ENCODE measurements at places on chromosomes 3 and 15. TPM values are rescaled to one million over a fixed set of nuclear protein-coding genes. Genes with fewer than 3 reads are reported as not detected.

Gene SPINT1
- total RNA-seq: 4.5 TPM

Gene PRR20G
- total RNA-seq: not detected

Gene TRIP4
- total RNA-seq: 17.6 TPM

Gene IGSF10
- 13.1 TPM for total RNA-seq

Gene NR2F2
- 21.4 TPM for total RNA-seq

Gene AHSG
- total RNA-seq: 1.5 TPM

Gene GOLGA6B
- total RNA-seq: 0.11 TPM

Gene ST3GAL6
- total RNA-seq: 24.2 TPM

Gene GNAT1
- total RNA-seq: not detected

Gene MAP6D1
- total RNA-seq: 10.7 TPM

Gene ZNF609
- 28.3 TPM for total RNA-seq

Gene FGF12
- total RNA-seq: 113 TPM

Gene MORC1
- total RNA-seq: 0.06 TPM

Gene SPESP1
- total RNA-seq: 7.6 TPM

Gene APH1B
- 25.6 TPM for total RNA-seq

Gene TMCO5A
- not detected for total RNA-seq

Gene ASB14
- total RNA-seq: 0.50 TPM

Gene XCR1
- total RNA-seq: not detected

Gene RNU5B-1
- not detected for total RNA-seq

Gene TM4SF1
- total RNA-seq: 110 TPM

Gene ACKR4
- total RNA-seq: 1.8 TPM

Gene RARRES1
- total RNA-seq: 2.6 TPM

Gene SLC27A2
- total RNA-seq: 3.8 TPM

Gene DUOXA1
- total RNA-seq: not detected

Gene GTF2A2
- 85.8 TPM for total RNA-seq

Gene ESYT3
- 4.9 TPM for total RNA-seq

Gene PCYT1A
- 38.1 TPM for total RNA-seq

Gene MYZAP
- total RNA-seq: 2.4 TPM

Gene EXD1
- total RNA-seq: 0.40 TPM

Gene LRRC31
- 1.4 TPM for total RNA-seq

Gene GOLGA6L7
- not detected for total RNA-seq

Gene CEP19
- 5.8 TPM for total RNA-seq

Gene CPN2
- total RNA-seq: not detected

Gene IL17RD
- total RNA-seq: 20.0 TPM

Gene APBA2
- total RNA-seq: 72.6 TPM

Gene SLC24A5
- 1.2 TPM for total RNA-seq

Gene PP2D1
- not detected for total RNA-seq

Gene PHLDB2
- 130 TPM for total RNA-seq

Data from spinal cord (tissue), 10 donors.